NCI-H69 (cell line): ENCODE measurements at places on chromosomes 5 and 9.

GRCh38 chr9:85223506-85224125 lies 518.1 kb downstream of the AGTPBP1 start:
- DNase-seq, result no peak

DNA sequence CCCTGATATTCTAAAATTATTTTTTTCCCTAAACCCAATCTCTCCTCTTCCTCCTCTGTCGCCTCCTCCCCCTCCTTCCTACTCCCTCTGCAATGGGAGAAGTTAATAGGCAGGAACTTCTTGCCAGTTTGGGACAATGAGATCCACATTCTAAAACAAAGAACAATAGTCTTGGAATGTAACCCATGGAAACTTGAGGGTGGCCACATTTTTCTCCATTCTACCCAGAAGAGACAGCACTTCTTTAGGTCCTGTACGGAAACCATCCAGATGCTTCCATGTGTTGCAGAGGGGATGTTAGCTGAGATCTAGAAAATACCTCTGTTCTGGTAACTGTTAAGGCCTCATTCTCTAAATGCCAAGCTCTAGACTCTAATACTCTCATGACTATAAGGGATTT lies 10.0 kb downstream of the SPARC start:
- DNase-seq, result no peak

DNA sequence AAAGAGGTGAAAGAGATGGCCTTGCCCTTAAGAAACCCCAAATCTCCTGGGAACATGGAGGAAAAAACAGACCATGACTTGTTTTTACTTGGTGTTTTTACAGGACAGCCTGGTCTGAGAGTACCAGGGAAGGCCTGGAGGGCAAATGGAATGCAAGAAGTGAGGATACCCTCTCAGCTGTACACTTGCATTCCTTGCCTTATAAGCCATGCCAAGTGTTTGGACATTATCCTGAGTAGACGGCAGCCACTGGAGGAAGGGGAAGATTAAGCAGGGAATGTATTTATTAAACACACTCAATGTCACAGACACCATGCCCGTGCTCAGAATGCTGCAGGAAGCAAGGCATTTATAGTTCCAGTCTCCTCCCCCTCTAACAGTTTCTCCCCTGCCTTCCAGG lies 581.4 kb downstream of the CDK5RAP2 start:
- no peak for DNase-seq

DNA sequence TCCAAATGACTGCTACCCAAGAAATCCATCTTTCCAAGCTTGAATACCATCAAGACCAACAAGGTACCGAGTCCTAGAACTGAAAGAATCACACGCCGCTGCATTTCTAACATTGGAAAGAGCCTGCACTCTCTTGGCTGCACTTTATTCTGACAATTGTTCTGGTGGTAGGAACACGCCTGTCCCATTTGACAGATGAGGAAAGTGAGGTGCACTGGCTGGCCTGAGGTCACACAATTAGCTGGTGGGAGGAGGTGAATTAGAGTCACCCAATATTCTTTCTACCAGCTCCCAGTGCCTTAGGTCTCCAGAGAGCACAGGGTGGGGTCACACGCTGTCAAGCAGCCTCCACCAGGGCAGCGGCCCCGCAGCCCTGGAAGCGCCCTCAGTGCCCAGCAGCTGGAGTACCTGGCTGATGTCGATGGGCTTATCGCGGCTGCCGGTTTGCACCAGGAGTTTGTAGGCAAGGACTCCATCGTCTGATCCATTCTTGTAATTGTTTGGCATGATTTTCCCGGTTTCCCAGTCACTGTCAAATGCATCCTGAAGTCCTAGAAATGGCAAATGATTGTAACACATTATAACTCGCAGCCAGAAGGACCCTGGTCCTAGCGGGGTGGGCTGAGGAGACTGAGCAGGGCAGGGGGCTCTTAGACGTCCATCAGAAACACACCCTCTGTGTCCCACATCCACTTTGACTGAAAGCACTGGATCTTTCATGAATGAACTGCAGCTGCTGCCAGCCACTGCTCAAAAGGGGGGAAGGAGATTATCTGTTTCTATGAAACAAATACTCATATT lies 55.1 kb downstream of the PTCH1 start:
- no peak for DNase-seq
